ENCODE measurements at places on chromosomes 5 and 9.

DNA sequence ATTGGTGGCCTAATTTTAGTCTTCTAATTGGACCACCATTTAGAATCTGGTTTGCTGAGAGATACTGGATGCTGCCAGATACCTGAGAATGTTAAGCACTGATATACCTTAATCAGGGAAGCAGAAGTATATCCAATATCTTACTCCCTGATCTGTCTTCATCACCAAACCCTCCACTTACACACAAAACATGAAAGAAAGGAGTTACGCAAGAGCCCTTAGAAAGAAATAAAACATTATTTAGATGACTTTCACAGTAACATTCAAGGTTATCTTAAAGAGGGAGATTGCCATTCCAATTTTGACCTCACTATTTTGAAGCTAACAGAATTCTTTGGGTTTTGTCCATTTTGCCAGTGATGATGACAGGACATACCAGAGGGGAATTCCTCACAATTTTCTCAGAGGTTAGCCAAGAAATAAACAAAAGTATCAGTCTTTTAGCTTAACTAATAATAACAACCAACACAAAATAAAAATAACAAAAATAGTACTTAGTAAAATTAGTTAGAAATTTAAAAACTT is 496.1 kb downstream of the NFIB start:
- no peak for DNase-seq

DNA sequence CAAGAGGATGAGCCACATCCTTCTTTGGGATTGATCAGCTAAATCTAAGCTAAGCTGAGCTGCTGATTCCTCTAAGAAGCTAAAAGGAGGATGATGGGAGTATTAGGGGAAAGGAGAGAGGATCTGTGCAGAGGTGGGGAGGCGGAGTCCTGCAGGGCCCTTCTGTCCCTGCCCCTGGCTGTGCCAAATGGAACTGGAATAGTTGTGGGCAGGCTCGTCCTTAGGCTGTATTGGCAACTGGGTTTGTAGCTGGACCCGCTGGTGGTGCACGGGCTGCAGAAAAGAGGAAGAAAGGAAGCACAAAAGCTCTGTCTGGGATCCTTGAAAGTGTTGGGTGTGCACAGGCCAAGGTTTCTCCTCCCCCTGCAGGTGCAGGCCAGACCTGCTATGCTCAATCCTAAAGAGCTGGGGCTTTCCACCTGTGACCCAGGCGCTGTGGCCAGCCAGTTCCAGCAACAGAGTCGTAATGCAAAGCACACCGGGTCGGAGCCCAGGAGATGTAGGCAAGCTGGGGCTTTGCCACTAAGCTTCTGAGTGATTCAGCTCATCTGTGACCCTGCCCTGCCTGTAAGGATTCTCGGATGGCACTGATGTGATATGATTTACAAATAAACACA is 9.8 kb downstream of the CLTB start:
- DNase-seq: no peak

GRCh38 chr9:121073038-121073437 is 1.7 kb upstream of the CNTRL start:
- DNase-seq: no peak

GRCh38 chr9:33426843-33427293 is 20.5 kb downstream of the AQP3 start:
- DNase-seq: no peak

DNA sequence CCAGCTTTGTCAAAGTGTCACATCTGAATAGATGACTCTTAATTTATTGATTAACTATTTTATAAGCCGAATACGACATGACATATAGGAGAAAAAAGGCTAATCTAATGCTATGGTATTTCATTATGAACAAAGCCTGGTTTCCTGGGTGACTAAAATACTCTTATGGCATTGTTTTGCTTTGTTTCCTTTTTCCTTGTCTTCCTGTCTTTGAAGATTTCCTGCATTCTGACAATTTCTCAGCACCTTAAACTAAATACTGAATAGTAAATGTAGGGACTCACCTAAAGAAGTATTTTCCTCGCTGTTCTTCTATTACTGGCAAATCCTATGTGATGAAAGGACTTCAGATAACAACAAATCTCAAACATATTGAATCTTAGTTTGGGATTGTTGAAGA is 1284.5 kb downstream of the EFNA5 start:
- DNase-seq: no peak

- DNase-seq: no peak
Observed at GRCh38 chr9:118003240-118003639, 299.0 kb downstream of the TLR4 start.

GRCh38 chr9:106954558-106954957 is 91.6 kb downstream of the ZNF462 start:
- no peak for DNase-seq

GRCh38 chr5:27450607-27451006 is 412.2 kb upstream of the CDH9 start:
- DNase-seq: no peak

- DNase-seq: no peak
Observed at GRCh38 chr5:173808079-173808808, 79.9 kb upstream of the CPEB4 start.

- DNase-seq: no peak
Observed at GRCh38 chr5:172872997-172873491, 39.0 kb downstream of the ERGIC1 start.

DNA sequence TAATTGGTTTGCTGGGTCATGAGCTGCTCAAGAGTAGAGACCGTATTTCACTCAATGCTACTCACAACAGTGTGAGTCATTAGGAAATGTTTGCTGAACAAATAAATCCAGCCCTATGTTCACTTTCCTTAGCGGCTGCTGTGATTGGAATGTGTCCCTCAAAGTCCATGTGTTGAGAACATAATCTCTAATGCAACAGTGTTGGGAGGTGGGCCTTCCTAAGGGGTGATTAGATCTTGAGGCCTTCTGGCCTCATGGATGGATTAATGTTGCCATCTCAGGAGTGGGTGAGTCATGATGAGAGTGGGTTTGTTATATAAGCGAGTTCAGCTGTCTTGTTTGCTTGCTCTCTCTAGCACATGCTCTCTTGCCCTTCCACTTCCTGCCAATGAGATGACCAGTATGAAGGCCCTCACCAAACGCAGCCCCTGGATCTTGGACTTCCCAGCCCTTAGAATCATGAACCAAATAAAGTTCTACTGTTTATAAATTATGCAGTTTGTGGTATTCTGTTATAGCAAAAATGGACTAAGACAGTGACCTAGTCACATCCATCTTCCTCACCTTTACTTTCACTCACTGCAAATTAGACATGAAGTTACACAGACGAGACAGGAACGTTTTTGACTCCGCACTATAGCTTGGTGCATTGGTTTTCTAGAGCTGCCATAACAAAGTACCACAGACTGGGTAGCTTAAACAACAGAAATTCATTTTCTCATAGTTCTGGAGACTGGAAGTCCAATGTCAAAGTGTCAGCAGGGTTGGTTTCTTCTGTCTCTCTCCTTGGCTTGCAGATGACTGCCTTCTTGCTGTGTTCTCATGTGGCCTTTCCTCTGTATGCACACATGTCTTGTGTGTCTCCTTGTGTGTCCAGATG is 50.9 kb upstream of the FAM169A start:
- DNase-seq: no peak

DNA sequence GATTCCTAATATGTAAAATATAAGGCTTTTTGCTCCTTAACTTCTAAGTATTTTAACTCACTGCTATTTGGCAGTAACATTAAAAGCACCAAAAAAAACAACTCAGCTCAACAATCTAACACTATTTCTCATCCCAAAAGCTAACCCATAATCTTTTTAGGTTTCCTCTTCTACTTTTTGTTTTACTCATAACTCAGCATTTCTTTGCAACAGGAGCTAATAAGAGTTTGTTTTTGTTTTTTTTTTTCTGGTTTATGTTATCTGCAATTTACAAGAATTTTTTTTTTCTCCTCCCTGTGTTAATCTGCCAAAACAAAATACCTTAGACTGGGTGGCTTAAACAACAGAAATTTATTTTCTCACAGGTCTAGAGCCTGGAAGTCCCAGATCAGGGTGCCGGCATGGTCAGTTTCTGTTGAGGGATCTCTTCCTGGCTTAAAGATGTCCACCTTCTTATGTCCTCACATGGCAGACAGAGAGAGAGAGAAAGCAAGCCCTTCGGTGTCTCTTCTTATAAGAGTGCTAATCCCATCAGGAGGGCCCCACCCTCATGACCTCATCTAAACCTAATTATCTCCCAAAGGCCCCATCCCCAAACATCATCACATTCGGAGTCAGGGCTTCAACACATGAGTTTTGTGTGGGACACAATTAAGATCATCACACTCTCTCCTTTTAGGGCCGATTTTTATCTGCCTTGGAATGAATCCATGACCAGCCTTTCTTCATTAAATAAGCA is 31.2 kb downstream of the ARL15 start:
- no peak for DNase-seq

GRCh38 chr9:87599901-87600610 is 102.4 kb downstream of the DAPK1 start:
- DNase-seq: no peak

DNA sequence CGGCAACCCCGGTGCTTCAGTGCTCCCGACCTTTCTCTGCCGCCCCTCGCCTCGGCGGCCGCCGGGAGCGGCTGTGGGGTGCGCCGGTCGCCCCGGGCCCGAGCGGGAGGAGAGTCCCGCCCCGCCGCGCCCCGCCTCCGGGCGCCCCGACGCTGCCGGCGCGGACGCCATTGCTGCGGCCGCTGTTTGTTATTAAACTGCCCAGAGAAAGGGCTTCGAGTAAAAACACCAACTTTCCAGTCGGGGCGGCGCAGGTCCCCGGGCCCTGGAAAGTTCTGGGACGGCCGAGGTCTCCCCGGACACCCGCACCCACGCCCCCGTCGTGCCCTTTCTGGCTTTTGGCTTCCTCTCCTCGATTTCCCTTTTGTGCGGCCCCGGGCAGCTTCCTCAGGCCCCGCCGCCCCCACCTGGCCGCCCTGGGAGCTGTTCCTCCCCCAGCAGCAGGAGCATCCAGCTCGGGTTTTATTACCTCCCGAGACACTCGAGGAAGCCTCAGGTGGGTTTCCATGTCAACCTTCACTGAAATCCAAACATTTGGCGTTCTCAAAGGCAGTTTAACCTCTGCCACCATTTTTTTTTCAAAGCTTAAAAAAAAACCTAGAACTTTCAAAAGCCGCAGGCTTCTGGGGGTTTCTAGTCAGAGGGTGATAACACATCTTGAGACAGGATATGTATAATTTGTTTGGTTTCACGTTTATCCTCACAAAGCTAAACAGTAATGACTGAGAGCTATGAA is 334.4 kb downstream of the CWC27 start:
- peak; percentile 53 for DNase-seq

DNA sequence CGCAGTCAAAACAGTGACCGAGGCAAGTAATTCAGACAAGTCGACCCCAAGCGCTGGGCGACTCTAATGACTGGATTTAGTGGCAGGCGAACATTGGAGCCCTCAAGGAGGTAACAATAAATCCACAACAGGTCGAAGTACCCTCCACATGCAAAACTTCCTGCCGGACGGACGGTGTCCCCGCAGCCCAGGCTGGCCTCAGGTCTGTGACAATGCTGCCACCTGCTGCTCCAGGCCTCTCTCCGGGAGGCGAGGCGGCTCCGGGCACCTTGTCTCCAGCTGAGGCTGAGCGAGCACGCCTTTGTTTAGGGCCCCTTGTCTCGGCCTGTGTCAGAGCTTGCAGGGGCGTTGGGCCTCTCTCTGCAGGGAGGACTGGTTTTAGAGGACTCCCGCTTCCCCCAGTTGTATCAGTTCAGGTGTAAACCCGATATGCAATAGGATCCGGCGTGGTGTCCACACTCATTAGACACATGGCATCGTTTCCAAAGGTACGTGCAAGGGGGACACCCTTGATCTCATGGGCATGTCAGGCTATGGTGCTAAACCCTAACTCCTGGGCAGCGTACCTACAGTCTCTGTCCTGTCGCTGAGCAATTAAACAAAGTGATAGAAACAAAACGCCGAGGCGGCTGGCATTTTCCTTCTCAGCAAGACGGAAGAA is 628.0 kb upstream of the ADAMTS16 start:
- DNase-seq: no peak

- DNase-seq: no peak
Observed at GRCh38 chr9:107587191-107587963, 97.8 kb upstream of the KLF4 start.

DNA sequence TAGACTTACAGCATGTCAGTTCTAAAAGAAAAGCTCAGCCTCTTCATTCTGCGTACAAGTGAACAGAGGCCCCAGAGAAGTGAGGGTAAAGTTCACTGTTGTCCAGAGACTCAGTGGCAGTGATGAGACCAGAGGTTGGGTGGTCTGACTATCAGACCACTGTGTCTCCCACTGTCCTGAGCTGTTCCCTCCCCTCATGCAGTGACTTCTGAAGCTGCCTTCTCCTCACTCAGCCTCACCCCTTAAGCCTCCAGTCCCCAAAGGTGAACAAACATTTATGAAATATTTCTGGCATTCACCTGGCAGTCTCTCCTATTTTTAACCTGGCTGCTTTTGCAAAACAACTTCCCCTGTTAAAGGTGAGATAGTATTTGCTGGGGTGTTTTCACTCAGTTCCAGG is 54.7 kb downstream of the ABLIM3 start:
- no peak for DNase-seq

- DNase-seq: no peak
Observed at GRCh38 chr9:134536101-134536900, 105.3 kb upstream of the COL5A1 start.

- DNase-seq: peak; percentile 23
Observed at GRCh38 chr5:60586307-60586901, 113.6 kb downstream of the DEPDC1B start.

- DNase-seq: no peak
Observed at GRCh38 chr9:98607787-98608186, 100.9 kb downstream of the GABBR2 start.

GRCh38 chr9:911005-911404 is 65.5 kb upstream of the DMRT3 start:
- no peak for DNase-seq

DNA sequence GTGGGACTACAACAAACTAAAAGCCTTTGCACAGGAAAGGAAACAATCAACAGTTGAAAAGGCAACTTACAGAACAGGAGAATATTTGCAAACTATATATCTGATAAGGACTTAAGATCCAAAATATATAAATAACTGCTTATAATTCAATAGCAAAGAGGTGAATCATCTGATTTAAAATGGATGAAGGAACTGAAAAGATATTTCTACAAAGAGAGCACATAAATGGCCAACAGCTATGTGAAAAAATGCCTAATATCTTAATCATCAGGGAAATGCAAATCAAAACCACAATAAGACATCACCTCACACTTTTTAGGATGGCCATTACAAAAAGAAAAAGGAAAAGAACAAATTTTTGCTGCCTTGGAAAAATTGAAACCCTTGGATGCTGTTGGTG is 100.4 kb downstream of the LURAP1L start:
- no peak for DNase-seq

DNA sequence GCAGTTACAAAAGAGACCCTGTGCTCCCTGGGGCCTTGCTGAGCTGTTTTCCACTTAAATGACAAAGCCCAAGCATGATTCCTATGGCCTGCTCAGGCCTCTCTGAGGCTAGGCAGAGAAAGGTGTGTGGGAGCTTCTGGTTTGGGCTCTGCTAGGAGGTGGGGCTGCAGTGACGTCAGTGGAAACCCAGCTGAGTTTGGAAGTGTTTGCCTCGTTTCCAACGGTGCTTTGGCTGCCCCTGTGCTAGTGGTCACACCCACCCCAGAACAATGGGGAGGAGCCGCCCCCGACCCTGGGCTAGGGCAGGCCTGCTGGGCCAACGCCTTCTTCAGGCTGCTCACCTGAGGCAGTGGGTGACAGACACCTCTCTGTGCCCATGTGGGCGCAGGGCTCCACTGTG is 10.4 kb downstream of the ANGPTL2 start:
- DNase-seq: no peak

GRCh38 chr5:171246231-171246630 is 62.8 kb upstream of the TLX3 start:
- DNase-seq: no peak

Measured in naive B cell (primary cell).